IPS-NIHi11 (cell line): ENCODE measurements at places on chromosomes 2 and 18.

- DNase-seq = no peak
These were observed 104.7 kb upstream of the NOSTRIN start for GRCh38 chr2:168697668-168698121.

- DNase-seq = peak; percentile 81
These were observed 935 bp upstream of the RAMP1 start for GRCh38 chr2:237858294-237859081.

GRCh38 chr2:241064802-241065354 is 37.2 kb downstream of the MTERF4 start:
- DNase-seq = no peak

GRCh38 chr2:178502751-178503150 is 22.5 kb downstream of the PLEKHA3 start:
- DNase-seq = no peak

GRCh38 chr2:116510117-116510671 is 1304.3 kb upstream of the DDX18 start:
- DNase-seq = peak; percentile 31

- no peak for DNase-seq
These were observed 128.0 kb downstream of the ABCA12 start for GRCh38 chr2:215010390-215010789.

GRCh38 chr2:215498431-215498830 is 62.6 kb upstream of the FN1 start:
- no peak for DNase-seq

GRCh38 chr18:10900435-10900834 is 248.9 kb downstream of the PIEZO2 start:
- DNase-seq = no peak

DNA sequence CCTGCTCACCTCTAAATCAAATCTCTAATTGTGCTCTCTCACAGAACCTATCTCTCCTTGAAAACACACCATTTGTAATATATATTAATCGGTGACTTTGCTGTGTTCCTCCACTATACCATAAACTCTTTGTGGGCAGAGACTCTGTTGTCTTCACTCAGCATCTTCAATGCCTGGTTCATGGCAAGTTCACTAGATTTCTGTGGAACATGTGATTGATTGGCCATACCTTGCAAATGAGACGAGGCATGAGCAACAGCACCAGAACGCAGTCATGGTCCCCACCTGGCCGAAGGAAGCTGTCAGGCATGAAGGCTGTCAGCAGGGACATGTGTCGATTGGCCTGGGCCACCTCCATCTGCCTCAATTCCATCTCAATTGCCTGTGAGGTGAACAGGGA is 11.6 kb downstream of the DCTN1 start:
- no peak for DNase-seq

- no peak for DNase-seq
These were observed 75.4 kb downstream of the EPC2 start for GRCh38 chr2:148719941-148720436.

DNA sequence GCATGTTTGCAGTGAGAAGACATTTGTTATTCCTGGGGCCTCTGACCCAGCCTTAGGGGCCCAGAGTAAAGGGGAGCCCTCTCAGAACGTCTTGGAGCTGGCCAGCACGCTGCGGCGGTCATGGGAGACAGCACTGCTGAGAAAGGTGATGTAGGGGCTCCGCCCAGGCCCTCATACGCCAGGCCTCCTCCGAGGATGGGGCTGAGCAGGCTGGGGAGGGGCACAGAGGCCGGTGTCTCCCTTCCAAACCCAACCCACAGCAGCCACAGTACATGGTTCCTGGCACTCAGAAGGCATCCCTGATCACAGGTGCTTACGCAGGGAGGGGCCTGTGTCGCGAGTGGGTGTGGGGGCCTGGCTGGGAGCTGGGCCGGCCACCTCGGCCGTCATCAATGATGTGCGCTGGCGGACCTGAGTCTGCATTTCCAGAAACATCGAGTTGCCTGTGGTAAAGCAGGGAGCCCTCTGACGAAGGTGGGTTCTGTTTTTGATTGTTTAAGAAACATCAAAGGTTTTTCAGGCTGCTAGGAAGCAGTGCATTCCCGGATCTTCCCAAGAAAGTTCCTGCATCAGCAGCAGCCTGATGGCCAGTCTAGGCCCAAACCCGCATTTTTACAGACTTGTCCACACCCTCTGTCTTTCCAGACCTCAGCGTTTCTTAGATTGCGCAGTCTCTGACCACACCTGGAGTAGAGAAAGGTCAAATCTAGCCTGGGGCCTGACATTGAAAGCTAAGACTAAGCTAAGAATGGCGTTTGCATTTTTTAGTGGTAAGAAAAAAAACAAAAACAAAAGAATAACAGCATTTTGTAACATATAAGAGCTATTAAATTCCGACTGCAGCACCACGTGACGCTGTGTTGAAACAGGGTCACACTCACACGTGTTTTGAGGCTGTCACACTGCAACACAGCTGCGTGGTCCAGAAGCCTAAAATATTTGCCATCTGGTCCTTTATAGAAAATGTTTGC is 51.2 kb upstream of the PXDN start:
- no peak for DNase-seq

DNA sequence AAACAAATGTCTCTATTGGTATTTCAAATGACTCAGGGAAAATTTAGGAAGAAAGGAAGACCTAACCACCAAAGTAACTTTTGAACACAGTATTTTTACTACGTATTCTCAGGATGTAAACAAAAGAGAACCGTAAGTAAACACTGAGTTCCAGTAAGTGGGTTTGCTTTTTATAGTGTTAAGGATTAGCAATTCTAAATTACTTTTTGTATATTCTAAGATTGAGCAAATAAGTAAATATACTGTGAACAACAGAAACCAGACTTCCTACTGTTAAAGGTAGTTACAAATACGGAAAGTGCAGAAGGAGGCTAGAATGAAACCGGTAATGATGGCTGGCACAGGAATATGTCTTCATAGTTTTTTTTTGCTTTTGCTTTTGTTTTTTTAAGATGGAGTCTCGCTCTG is 31.5 kb downstream of the SESTD1 start:
- no peak for DNase-seq

GRCh38 chr2:6919901-6920742 is 2.9 kb downstream of the RNF144A start:
- no peak for DNase-seq

GRCh38 chr2:152406119-152406835 is 71.3 kb downstream of the FMNL2 start:
- DNase-seq = no peak

DNA sequence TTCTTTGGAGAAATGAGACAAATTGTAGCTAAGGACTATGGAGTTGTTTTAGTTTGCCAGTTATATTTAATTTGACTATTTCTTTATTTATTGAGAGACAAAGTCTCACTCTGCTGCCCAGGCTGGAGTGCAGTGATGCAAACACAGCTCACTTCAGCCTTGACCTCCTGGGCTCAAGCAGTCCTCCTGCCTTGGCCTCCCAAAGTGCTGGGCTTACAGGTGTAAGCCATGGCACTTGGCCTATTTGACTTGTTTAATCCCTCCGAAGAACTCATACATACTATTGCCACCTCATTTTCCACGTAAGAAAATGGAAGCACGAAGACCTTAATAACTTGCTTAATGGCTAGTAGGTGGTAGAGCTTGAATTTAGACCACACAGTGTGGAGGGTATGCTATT is 988 bp upstream of the RNF144A start:
- DNase-seq = no peak

GRCh38 chr2:150846691-150847090 is 359.2 kb upstream of the RND3 start:
- DNase-seq = peak; percentile 22

- DNase-seq = peak; percentile 56
These were observed 66.1 kb upstream of the NXPH2 start for GRCh38 chr2:138846216-138846821.

GRCh38 chr2:21233194-21233593 is 109.4 kb downstream of the TDRD15 start:
- no peak for DNase-seq

GRCh38 chr2:16693854-16694253 is 28.2 kb upstream of the CYRIA start:
- no peak for DNase-seq

DNA sequence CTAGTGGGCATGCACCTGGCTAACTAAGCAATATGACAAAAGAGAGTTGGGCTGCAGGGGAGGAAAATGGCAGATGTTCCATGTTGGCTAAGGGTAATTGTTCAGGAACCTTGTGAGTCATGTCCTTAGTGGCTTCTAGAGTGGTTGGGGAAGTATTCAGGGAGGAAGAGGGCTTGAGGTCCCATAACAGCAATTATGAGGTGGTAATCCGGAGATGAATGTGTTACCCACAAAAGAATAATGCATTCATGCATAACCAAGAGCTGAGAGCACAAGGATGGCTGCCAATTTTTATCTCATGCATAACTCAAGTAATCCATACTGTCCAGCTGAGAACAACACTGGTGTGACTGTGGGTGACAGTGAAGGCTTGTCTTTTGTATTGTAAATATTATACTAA is 42.9 kb downstream of the TMEFF2 start:
- DNase-seq = no peak

GRCh38 chr2:105381101-105381668 is 17.7 kb downstream of the FHL2 start:
- no peak for DNase-seq

DNA sequence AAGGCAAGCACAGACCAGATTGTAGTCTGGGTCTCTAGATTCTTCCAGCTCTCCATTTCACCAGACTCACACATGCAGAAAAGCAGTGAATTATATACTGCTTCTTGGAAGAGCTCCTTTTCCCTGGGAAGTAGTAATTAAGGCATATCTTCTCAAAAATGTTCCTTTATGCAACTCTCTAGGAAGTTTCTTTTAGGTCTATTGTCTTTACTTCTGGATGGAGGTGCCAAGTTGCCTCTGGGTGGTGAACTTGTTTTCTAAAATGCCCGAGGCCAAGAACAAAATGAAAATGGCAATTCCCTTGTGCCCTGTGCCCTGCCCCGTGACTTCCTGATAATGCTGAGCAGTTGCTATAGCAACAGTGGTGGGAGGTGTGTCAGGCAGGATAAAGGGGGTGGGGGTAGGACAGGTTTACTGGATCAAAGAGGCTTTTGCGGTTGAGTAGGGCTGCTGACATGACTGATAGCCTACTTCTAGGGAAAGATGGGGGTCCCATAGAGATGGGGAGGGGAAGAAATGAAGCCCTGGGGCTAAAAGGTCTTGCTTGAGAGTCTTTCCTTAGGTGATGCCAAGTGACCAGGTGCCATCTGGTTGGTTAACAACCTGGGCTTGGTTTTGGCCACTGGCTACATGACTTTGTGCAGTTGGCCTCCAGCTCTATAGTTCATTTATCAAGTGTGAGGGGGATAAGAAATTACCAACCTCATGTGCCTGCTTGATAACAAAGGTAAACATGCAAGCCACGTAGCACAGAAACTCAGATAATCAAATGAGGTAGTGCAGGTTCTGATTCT is 11.8 kb downstream of the IGFBP2 start:
- no peak for DNase-seq

GRCh38 chr2:168727904-168728470 is 74.5 kb upstream of the NOSTRIN start:
- no peak for DNase-seq

DNA sequence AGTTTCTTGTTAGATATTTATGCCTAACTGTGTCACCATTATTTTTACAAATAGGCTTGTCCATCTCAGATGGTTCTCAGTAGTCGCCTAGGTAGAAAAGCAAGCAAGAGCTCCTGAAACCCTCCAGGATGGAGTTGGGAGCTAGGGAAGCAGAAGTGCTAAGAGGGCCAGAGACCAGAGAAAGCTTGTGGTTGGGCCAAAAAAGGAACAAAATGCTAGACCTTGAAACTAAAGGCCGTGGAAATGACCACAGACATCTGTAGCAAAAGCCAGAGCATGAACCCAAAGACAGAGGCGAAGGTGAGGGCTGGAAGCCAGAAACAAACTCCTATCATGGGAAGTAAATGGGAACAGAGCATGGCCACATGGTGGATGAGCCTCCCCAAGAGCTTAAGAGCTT is 29.9 kb upstream of the RMDN2 start:
- no peak for DNase-seq

DNA sequence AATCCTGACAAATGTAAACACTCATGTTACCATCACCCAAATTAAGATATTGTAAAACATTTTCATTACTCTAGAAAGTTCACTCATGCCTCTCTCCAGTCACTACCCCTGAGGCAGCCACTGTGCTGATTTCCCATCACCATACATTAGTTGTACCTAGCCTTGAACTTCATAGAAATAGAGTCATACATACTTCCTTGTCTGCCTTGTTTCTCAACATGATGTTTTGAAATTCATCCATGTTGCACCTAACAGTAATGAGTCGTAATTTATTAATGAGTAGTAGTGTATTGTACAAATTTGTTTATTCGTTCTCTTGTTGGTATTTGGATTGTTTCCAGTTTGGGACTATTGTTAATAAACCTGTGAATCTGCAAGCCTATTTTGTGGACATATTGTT is 49.0 kb upstream of the TWSG1 start:
- no peak for DNase-seq

DNA sequence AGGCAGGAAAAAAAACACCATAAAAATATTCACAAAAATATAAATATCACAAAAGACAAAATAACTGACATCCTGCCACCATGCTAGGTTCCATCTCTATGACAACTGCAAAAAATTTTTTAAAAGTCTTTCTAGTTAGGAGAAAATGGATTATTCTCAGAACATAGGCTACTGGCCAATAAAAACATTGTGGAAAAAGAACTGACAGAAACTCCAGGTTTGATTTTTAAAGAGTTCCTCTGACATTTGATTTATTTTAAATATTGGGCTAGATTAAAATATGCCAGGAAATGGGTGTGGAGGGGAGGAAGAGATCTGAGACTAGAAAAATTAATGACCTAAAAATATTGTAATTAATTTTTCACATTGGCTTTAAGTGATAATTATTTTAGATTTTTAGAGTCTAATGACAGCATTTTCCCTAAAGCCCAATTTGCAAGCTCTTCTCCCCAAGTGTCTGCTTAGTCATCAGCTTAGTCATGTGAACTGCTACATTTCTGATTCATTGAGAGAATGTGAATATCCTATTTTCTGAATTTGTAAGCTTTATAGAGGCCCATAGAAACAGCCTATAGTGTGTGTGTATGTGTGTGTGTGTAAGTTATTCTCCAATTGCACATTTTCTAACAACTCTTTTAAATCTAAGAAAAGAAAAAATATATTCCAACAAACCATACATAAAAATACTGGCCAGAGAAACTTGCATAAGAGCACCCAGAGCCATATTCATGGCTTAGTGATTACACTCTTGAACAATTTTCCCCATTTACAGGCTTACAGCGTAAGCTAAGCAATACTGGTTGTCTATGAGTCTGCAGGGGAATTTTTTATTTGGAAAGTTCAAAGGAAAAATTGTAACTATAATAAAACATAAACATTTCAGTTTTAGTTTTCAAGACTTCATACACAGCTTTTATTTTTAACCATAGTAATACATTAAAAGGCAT is 48.4 kb downstream of the TMEFF2 start:
- no peak for DNase-seq

DNA sequence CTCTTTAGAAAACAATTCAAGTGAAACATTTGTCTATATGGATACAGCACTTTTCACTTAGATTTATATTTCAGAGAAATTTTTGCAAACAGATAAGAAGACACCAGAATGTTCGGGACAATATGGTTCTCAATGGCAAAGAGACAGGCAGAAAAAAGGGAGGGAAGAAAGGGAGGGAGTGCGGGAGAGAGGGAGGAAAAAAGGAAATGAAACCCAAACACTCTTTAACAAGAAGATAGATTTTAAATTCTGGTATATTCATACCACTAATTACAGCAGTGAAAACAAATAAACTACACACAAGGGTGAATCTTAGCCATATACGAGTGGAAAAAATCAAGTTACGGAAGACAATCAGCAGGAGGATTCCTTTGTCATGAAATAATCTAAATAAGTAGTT is 3.0 kb downstream of the PASK start:
- no peak for DNase-seq
